ENCODE measurements at places on chromosomes 13 and 19. TPM values are rescaled to one million over a fixed set of nuclear protein-coding genes. Genes with fewer than 3 reads are reported as not detected.

- no peak for DNase-seq
Measured at GRCh38 chr19:40802300-40803169, 3.5 kb downstream of the EGLN2 start.

GRCh38 chr13:28826368-28826767 is 6.2 kb downstream of the MTUS2 start:
- no peak for DNase-seq

DNA sequence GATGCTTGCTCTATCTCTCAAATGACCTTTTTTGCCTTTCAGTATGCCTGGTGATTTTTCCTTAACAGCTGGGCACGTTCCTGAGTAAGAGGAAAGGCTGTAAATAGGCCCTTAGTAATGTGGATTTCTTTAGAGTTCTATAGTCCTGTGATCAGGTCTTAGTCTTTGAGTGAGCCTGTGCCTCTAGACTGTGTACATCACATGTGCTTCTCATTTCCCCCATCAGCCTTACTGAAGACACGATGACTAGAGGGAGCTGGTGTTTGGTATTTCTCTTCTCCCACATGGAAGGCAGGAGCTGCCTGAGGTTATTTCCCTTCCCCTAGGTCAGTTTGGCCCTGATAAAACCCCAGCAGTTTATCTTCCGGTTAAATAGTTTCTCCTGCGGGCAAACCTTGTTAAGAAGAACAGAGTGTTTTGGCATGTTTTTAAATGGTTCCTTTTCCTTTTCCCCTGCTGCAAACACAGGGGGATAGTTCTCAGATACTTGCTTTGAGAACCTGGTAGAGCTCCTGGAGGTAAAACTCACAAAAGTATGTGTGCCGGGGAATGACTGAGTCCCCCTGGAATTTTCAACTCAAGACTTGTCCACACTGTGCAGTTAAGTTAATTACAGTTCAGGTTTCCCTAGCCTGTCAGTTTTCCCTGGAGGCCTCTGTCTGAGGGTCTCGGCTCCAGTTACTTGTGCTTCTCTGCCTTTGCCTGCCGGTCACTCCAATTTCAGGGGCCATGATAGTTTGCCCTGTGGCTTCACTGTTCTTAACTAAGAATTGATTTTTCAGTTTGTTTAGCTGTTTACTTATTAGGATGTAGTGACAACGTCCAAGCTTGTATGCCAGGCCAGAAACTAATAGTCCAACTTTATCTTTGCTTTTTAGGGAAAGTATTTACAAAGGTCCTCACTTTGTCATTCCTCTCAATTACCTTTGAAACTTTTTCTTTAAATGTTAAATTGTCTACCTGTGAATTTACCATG is 94.4 kb downstream of the URI1 start:
- DNase-seq, result peak; percentile 2

GRCh38 chr13:39554371-39554770 is 48.6 kb downstream of the LHFPL6 start:
- DNase-seq, result no peak

DNA sequence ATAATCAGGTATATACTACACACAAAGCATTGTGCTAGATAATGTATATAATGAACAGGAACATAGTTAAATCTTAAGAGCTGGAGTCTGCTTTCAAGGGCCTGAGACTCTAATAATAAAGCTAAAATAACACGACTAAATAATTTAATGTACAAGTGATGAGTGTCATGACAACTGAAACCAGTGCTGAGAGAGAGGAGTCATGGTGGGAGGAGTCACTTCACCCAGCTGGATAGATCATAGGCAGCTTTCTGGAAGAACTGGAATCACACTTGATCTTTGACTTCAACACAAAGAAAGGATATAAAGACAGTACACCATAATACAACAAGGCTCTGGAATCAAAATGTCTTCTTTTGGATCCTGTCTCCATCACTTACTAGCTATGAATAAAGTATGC is 7.1 kb downstream of the RBM26 start:
- peak; percentile 64 for DNase-seq

DNA sequence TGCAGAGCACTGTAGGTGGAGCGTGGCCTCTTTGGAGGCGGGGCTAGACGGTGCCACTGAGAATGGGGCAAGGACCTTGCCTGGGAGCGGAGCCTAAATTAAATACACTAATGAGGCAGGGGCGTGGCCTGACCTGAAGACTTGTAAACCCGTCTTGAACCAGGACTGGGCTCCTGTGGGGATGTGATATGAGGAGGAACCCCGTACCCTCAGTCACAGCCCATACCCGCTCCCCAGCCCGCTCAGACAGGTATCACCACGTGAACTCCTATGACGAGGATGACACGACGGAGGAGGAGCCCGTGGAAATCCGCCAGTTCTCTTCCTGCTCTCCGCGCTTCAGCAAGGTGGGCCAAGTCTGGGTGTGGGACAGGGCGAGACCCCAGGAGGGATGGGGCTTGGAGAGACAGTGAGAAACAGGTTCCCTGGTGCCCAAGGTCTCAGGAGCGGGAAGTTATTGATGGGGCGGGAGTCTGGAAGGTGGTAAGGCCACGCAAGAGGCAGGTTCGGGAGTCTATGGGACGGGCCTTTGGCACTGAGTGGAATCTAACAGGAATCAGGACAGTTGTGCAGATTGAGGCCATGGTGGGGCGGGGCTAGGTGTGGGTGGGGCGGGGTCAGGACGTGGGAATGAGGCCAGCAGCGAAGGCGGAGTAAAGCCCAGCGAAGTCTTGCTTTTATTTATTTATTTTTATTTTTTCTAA is 14.7 kb downstream of the DNASE2 start:
- DNase-seq, result no peak

DNA sequence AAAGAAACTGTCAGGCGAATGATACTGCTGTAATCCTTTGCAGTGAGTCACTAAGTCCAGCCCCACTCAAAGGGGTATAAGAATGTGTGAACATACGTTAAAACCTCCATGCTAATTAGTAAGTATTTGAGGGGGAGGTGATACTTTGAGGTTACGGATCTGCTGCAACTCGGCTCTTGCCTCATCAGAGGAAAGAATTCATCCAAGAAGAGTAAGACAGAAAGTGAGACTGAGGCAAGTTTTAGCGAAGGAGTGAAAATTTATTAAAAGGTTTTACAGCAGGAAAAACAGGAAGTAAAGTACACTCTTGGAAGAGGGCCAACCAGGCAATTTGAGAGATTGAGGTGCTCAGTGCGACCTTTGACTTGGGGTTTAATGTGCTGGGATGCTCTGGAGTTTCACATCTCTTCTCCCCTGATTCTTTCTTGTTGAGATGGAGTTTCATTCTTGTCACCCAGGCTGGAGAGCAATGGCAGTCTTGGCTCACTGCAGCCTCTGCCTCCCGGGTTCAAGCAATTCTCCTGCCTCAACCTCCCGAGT is 9.8 kb downstream of the CLEC4M start:
- DNase-seq, result no peak

Gene PRKCG
- not detected for total RNA-seq

Gene ZNF181
- 26.7 TPM for total RNA-seq
